ENCODE measurements at places on chromosomes 1 and 21.

DNA sequence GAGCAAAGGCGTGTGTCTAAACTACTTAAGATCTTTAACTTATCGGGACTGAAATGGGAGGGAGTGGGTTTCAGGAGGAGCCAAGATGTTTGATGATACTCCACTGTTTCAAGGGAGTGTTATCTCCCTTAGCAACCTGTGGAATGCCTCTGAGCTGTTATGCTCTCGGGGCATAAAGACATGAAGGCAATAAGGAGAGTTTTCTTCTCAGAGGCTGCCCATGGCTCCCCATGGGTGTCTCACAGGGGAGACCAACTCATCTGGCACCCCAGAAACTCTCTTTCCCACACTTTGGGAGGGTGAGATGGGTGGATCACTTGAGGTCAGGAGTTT is 130.0 kb downstream of the LIPI start:
- DNase-seq: no peak

GRCh38 chr1:45545019-45545493 is 5.6 kb upstream of the AKR1A1 start:
- DNase-seq: no peak

- DNase-seq: no peak
Measured at GRCh38 chr1:111837393-111837792, 81.7 kb downstream of the DDX20 start.

- no peak for DNase-seq
Measured at GRCh38 chr1:240284656-240285414, 193.2 kb downstream of the FMN2 start.

DNA sequence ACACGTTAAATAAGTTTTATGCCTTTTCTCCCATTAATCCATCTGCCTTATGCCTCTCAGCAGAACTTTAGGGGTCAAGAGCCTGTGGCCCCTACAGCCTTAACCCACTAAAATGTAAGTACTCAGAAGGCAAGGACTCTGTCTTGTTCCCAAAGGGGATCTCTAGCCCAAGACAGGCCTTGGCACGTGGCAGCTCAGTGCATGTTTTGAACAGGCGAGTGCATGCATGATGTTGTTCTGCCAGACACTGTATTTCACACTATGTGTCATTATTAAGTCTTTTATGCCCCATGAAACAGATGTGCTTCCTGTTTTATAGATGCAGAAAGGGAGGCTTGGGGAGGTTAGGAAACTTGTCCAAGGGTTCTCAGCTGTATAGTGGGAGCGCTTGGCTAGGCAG is 102.8 kb downstream of the ETS2 start:
- no peak for DNase-seq

GRCh38 chr1:88022516-88022915 is 661.6 kb upstream of the PKN2 start:
- DNase-seq: no peak

DNA sequence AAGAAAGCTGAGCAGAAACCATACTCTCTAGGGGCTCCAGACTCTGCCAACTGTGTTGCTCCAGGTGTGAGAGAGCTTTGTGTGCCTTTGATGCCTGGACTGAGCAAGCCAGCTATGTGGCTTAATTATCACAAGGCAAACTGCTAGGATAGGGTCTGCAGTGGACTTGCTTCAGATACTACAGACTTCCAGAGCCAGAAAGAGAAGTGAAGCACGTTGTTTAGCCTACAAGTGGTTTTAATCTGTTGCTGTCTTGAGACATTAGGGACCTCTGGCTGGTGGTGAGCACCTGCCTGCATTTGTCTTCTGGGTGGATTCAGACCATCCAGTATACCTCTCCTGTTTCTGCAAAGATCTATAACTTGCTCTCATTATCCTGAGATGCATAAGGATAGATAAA is 353.4 kb upstream of the PLXNA2 start:
- DNase-seq: no peak

GRCh38 chr1:178941849-178942248 is 71.0 kb upstream of the ANGPTL1 start:
- DNase-seq: no peak

DNA sequence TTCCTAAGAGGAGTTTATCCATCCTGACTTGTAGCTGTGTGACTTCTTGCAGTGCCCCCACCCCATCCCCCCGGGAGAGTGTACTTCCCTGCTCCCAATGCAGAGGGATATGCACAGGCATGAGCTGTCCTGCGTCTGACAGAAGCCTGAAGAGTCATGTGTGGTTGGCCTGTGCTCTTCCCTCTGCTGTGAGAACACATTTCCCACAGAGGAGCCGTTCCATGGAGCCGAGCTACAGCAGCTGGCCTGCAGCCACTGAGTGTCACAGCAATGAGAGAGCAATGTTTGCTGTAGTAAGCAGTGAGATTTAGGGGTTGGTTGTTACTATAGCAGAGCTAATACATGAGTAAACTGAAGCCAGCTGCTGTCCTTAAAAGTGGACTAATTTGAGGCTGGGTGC is 22.0 kb downstream of the PARS2 start:
- DNase-seq: no peak

DNA sequence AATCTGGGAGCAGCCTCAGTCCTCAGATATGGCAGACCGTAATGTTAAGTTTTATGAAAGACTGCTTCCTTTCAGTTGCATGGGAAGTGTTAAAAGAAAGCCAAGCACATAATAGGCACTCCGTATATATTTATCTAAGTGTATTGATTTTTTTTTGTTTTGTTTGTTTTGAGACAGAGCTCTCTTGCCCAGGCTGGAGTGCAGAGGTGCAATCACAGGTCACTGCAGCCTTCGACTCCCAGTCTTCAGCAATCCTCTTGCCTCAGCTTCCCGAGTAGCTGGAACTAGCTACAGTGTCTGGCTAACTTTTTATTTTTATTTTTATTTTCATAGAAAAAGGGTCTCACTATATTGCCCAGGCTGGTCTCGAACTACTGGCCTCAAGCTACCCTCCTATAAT is 341.8 kb downstream of the USH2A start:
- no peak for DNase-seq

Data from WTC11 (cell line).